Activated T-helper 17 cell treated with anti-CD3 and anti-CD28 coated beads, Interleukin-2, amount 50 U/mL, for 72 hours (primary cell): ENCODE measurements at places on chromosomes 7 and 10. TPM values are rescaled to one million over a fixed set of nuclear protein-coding genes. Genes with fewer than 3 reads are reported as not detected.

GRCh38 chr7:104552102-104552501 lies 223.7 kb downstream of the LHFPL3 start:
- ATAC-seq, result no peak

Gene NPFFR1
- not detected for total RNA-seq

Gene RHOBTB1
- 0.56 TPM for total RNA-seq

GRCh38 chr10:62036186-62037081 lies 134.9 kb downstream of the ARID5B start:
- ATAC-seq, result peak; percentile 45

GRCh38 chr7:150755473-150756099 lies 18.4 kb downstream of the GIMAP5 start:
- ATAC-seq, result peak; percentile 74

GRCh38 chr10:113712755-113713639 lies 33.3 kb downstream of the CASP7 start:
- ATAC-seq, result no peak

GRCh38 chr10:84216834-84217233 lies 8.5 kb downstream of the LRIT2 start:
- ATAC-seq, result no peak

Gene CDHR3
- 2.2 TPM for total RNA-seq

Gene SCART1
- total RNA-seq, result 17.3 TPM

GRCh38 chr7:126774077-126774476 lies 478.7 kb downstream of the GRM8 start:
- no peak for ATAC-seq

Gene SLC26A5
- not detected for total RNA-seq

Gene CRPPA
- 0.93 TPM for total RNA-seq

DNA sequence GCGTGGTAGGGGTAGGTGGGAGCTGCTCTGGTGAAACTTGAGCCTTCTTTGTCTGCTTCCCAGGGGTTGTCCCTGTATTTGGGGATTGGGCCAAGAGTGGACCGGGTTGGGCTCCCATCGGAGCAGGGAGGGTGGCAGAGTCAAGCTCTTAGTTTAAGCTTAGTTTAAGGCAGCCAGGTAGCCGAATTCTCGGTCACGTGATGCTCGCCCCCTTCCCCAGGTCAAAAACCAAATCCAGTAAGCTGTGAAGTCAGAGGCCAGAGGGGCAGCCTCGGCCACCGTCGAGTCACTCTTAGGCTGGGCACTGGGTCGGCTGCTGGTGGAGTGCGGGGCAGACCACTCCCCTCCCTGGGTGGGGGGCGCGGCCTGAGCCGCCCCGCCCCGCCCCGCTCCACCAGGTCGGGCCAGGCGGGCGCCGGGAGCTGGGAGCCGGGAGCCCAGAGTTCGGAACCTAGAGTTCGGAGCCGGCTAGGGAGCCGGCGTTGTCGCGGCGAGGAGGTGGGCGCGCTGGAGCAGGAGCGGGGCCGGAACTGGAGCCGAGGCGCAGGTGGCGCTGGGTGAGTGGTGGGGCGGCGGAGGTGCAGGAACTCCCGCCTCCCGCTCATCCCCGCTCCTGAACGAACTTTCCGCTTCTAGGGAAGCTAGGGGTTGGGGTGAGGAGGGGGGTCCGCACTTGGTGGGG lies 2.8 kb upstream of the LZTS2 start:
- ATAC-seq, result peak; percentile 43

DNA sequence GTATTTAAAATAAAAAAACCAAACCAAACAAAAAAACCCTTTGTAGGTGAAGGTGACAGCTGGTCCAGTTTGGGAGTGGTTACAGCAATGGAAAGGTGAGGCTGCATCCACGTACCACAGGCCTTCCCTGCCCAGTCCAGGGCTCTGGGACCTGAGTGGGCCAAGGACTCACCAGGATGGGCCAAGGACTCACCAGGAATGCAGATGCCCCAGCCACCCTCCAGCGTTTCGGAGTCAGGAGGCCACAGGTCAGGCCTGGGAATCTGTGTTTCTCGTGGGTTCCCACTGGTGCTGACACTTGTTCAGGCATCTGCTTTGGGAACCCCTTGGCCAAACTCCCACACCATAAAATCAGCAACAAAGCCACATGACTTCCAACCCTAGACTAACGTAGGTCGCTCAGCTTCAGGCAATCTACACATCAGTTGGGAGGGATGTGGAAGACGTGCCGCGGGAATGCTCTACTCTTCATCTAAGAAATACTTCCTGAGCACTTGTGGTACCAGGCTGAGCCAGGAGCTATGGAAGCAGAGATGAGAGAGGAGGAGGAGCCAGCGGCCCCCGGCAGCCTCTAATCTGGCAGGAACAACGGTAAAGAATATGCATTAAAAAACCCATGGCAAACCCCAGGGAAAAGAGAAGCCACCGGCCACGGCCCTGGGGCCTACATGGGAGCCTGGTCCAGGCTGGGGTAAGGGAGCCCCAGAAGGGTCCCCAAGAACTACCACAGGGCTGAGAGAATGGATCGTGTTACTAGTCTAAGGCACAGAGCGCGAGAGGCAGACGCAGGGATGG lies 473.4 kb downstream of the PTPRN2 start:
- no peak for ATAC-seq

Gene PAX2
- total RNA-seq, result not detected

Gene GPR146
- total RNA-seq, result 2.0 TPM

Gene TMEM139
- 0.86 TPM for total RNA-seq

DNA sequence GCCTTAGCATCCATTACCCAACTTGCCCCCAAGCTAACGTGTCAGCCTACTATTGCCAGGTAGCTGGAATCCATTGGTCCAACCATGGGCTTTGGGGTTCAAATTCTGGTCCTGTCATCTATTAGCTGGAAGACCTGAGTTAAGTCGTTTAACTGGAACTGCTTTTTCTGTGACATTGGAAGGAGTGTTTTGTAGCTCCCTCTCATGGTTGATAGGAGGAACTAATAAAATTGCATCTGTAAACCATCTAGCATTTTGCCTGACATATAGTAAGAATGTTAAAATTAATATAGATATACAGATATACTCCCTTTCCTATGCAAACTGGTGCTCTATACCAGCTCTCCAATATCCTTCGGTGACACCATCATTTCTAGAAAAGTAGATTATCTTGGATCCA lies 23.8 kb upstream of the SLF2 start:
- no peak for ATAC-seq

- ATAC-seq, result no peak
Observed at GRCh38 chr10:3056280-3057037, 10.9 kb upstream of the PFKP start.

Gene ELN
- total RNA-seq, result not detected

DNA sequence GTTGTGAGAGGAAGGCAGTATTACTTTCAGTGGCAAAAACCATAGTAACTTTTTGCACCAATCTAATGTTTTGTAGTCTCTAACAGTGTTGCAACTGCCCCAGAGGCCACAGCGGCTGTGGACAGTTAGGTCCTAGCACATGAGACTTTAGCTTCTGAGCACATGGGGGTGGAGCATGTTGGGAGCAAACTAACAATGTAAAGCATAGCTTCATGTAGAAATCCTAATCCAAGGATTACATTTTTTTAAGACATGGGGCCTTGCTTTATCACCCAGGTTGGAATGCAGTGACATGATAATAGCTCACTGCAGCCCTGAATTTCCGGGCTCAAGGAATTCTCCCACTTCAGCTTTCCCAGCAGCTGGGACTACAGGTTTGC lies 49.0 kb downstream of the LAMB1 start:
- no peak for ATAC-seq

- ATAC-seq, result no peak
Observed at GRCh38 chr7:2714636-2715035, 26.6 kb downstream of the AMZ1 start.

DNA sequence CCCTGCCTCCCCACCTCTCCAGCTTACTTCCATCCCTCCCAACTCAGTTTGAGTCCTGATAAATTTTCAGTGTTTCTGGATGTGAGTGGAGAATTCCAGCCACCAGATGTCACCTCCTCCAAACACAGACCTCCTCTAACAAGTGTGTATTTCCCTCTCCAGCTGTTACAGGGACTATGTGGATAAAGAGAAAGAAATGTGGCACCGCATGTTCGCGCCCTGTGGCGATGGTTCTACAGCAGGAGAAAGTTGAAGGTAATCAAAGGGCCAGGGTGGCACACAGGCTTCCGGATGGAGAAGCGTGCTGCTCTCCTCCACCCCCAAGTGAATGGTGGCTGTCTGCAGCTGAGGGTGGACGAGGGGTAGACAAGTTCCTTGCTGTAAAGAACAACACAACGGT lies 14.7 kb downstream of the FKBP6 start:
- no peak for ATAC-seq

GRCh38 chr7:343227-343822 lies 53.4 kb downstream of the FOXL3 start:
- no peak for ATAC-seq

Gene EBLN1
- not detected for total RNA-seq

- ATAC-seq, result peak; percentile 18
Observed at GRCh38 chr7:111730476-111731300, 168.4 kb upstream of the IMMP2L start.

Gene CCDC3
- 0.26 TPM for total RNA-seq

Gene TMEM120A
- total RNA-seq, result 30.5 TPM

DNA sequence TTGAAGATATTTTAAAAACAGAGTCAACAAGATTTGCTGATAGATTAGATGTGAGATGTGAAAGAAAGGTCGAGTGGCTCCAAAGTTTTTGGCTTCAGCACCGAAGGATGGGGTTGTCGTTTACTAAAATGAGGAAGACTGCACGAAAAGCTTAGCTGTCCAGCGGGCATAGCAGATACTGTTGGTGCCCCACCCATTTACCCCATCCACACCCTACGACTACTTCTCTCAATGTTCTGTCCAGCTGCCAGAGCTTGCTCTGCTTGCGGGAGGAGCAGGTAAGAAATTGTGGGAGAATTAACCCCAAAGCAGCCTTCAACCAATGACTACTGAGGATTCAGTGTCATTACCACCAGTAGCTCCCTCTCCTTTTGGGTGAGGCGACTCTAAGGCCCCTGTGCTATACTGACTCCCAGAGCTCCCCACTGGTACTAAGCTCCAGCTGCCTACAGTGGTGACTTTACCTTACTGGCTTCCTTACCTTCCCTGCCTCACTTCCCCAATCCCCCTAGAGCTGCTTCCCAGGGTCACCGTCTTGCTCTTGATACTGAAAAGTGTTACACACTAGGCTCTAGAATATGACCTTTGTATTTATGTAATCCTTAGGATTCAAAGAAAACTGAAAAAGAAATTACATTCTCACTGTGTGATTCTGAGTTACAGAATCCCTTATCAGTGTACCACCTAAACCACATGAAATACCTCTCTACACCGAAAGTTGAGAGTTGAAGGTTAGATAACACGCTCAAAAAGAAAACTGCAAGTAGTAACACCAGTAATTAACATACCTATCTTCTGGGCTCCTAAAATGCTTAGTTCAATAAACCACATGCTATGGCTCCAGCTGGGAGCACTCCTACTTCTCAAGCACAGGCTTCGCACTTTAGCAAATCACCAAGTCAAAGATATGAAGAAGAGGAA lies 22.3 kb downstream of the CACUL1 start:
- ATAC-seq, result peak; percentile 81

- ATAC-seq, result no peak
Observed at GRCh38 chr10:9535744-9536143, 1481.3 kb downstream of the GATA3 start.

DNA sequence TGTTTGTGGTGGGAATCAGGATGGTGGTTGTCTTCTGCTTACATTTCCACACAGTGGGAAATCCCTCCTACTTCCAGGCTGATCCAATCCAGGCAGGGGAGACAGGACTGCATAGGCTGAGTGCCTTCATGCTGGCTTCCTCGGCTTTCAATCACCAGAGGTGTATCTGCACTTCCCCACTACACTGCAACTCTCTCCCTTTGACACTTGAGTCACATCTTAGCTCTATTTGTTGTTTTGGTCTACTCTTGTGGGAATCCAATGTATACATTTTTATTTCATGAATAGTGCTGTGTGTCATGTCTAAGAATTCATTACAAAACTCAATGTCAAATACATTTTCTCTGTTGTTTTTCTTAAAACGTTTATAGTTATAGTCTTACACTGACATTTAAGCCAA lies 735.6 kb downstream of the XPNPEP1 start:
- ATAC-seq, result no peak

Gene ZC3HAV1L
- 32.4 TPM for total RNA-seq

DNA sequence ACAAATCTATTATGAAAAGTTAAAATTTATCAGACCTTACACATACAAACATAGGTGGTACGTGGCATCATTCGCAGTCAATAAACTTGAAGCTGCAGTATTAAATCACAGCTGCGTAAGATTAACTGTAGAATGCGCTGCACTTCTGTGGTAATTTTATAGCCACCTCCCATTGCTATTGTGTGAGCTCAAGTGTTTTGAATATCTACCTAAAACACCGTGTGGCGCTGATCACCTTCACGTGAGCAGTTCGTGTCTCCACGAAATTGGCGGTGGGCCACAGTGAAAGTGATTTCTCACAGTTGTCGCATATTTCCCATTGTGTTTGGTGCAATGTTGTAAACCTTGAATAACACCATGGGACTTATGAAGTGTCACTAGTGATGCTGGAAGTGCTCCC lies 102.8 kb downstream of the PLPP4 start:
- ATAC-seq, result no peak

DNA sequence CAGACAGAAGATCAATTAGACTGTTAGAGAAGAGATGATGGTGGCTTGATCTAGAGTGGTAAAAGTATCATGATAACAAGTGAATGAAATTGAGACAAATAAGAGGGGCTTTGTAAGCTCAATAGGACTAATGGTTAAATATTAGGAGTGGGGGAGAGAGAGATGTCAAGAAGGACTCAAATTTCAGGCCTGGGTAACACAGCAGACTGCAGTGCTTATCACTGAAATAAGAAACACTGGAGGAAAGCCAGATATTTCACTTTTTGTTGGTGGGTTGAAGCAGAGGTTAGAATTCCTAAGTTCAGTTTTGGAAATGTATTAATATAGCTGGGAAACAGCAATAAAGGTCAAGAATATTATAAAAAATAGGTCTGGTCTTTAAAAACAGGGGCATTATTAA lies 74.6 kb downstream of the ORC5 start:
- ATAC-seq, result no peak

DNA sequence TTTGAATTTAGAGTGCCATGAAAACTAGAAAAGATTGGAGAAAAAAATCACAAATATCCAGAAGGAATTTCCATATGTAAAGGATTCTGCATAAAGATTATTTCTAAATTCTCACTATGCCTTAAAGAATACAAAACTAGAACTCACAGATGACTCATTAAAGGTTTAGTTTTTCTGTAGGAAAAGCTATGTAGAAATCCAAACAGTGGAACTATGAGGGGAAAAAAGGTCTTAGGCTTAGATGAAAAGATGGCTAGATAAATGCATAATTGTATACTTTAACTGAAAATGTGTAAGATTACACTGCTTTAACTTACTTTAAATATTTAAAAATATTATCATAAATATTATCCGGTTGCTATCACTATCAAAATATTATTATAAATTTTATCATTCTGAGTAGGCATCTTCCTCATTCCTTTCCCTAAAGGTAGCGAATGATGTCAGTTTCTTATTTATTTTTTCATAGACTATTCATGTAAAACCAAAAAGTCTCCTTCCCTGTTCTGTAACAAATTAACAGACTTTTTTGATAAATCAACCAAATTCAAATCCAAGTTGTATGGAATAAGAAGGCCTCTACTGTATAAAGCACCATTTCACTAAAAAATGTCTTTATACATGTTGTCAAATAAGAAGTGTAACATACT lies 69.1 kb upstream of the COMTD1 start:
- ATAC-seq, result no peak

GRCh38 chr7:85178531-85179298 lies 8.1 kb downstream of the SEMA3D start:
- no peak for ATAC-seq

Gene PDLIM1
- 0.42 TPM for total RNA-seq

Gene SPAM1
- not detected for total RNA-seq

- ATAC-seq, result no peak
Observed at GRCh38 chr7:52365349-52365748, 670.1 kb upstream of the POM121L12 start.

Gene PLPP4
- not detected for total RNA-seq

GRCh38 chr7:96319439-96319838 lies 2.5 kb downstream of the SLC25A13 start:
- ATAC-seq, result no peak
